GM23338 (cell line): ENCODE measurements at places on chromosomes 4 and X. TPM values are rescaled to one million over a fixed set of nuclear protein-coding genes. Genes with fewer than 3 reads are reported as not detected.

GRCh38 chr4:14234307-14234706 is 606.8 kb upstream of the BOD1L1 start:
- DNase-seq = no peak

GRCh38 chr4:123204737-123205136 is 191.9 kb upstream of the SPRY1 start:
- DNase-seq = no peak

GRCh38 chrX:37646254-37646653 is 39.3 kb upstream of the XK start:
- DNase-seq = no peak

GRCh38 chr4:896216-896615 is 35.9 kb downstream of the GAK start:
- peak; percentile 56 for DNase-seq

The KLF8 gene
- 8.7 and 11.5 TPM in 2 replicates for total RNA-seq

- DNase-seq = no peak
These were observed 236.5 kb downstream of the GLUD2 start for GRCh38 chrX:121283921-121284320.

GRCh38 chrX:150753357-150753756 is 60.2 kb downstream of the MTMR1 start:
- no peak for DNase-seq

The FOXP3 gene
- 0.28 TPM in 1 of 2 replicates, not detected in the other for total RNA-seq

DNA sequence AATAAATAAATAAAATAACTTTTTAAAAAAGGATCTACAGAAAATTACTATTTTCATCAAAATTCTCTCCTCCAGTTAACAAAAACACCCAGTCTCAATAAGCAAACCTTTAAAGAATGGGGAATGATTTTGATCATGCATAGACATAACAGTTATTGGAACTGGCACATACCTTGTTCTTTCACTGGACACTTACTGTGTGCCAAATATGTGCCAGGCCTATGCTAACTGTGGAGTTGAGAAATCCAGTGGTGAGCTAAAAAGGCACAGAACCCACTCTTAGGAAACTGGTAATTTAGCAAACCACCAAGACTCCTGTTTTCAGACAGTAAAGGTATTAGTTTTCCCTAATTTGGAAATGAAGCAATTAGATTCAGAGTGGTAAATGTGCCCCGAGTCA is 39.1 kb downstream of the CLOCK start:
- DNase-seq = no peak

GRCh38 chr4:187172340-187172761 is 448.7 kb upstream of the FAT1 start:
- no peak for DNase-seq

DNA sequence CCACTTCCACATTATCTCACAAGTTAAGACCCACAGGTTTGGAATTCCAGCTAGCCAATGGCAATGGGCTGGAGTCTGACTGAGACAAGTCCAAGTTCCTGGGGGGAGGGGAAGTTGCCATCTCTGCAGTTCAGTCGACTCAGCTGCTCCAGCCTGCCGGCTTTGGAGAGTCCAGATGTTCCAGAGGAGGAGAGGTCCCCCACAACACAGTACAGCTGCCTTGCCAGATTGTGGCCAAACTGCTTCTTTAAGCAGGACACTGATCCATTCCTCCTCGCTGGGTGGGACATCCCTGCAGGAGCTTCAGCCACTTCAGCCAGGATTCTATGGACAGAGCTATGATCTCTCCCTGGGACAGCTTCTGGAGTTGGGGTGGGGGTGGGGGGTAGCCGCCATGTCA is 199.2 kb downstream of the EDA start:
- no peak for DNase-seq

DNA sequence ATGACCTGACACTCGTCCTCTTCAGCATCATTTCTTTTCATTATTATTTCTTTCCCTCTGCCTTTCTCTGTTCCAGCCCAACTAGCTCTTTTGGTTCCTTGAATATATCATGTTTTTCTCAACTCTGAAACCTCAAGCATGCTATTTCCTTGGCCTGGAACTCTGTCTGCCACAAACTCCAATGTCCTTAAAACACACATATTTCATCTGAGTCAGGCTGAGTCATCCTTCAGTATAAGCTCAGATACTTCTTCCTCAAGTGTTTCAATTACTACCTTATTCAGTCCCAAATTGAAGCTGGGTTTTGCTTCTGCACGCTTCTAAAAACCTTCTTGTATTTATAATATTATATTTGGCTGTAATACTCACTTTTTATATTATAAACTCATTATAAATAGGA is 424.2 kb downstream of the PDGFC start:
- no peak for DNase-seq

DNA sequence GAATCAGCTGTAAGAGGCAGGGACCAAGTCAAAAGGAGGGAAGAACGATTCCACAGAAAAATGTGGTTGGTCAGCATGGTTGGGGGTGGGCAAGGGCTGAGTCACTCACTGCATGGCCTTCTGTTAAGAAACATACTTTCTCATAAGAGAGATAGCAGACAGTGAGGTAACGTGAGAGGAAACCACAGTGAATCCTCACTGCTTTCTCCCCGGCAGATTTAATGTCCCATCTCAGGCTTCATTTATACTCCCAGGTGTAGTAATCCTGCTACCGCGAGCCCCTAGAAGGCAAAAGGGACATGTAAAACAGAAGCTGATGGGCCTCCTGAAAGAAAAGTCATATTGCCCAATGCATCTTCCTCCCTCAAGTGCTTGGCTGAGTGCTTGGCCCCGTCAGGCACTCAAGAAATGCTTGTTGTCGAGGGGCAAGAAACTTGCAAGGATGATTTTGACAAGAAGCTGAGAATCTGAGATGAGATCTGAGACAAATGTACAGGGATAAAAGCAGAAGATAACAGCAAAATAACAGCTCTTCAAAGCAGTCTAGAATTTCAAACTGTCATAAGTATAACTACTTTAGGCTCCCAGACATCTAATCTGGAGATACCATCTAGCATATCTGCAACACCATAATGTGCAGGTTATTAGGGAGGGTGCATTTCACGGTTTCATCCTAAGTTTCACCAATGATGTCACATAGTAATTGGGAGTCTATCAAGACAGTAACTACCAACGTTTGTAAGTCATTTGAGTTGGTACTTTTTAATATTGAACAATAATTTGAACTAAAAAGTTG is 40.2 kb downstream of the SH3KBP1 start:
- DNase-seq = peak; percentile 30

The MAGEA4 gene
- total RNA-seq = 1.9 and 2.8 TPM in 2 replicates

DNA sequence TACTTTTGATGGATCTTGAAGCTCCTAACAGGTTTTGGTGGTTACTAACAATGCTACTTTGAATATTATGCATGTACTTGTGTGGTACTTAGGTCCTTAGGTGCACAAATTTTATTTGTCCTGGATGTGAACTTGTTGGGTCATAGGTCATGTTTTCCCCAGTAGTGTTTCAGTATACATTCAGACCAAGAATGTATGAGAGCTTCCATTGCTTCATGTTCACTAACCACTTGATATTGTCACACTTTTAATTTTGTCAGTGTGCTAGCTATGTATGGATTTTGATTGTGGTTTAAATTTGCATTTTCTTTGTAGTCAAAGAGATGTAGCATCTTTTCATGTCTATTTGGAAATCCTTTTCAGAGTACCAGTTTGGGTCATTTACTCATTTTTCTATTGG is 32.2 kb downstream of the CLCN3 start:
- DNase-seq = no peak

GRCh38 chr4:129261584-129261983 is 165.6 kb downstream of the C4orf33 start:
- DNase-seq = no peak

DNA sequence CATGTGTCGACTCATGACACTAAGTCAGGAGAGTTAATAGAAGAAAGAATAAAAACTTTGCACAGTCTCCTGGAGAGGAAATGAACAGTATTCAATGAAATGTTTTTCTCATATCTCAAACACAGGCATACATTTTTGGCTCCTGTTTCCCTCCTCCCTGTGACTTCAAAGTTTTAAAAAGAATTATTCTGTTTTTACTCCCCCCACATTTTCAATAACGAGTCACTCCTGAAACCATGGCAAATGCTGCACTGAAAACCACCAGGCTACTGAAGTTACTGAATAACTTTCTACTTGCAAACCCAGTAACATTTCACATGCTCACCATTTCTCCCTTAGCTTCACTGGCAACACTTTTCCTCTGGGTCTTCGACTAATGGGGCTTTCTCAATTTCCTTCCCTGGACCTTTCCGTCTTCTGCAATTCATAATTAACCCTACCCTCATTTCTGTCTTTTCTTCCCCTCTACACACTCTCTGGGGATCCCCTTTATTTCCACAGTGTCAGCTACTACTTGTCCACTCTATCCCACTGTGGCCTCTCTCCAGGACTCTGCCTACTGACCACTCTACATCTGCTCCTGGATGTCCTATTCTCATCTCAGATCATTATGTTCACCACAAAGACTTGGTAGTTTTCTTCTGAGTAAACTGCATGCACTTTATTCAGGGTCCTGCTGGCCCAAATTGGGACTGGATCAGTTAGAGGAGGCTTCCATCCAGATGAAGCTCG is 225.8 kb upstream of the ETNPPL start:
- DNase-seq = no peak

The SLC38A5 gene
- 47.0 and 47.7 TPM in 2 replicates for total RNA-seq

The HELT gene
- total RNA-seq = not detected in 2 replicates

GRCh38 chr4:186258216-186258811 is 7.7 kb upstream of the F11 start:
- no peak for DNase-seq

The ARR3 gene
- not detected in 2 replicates for total RNA-seq

DNA sequence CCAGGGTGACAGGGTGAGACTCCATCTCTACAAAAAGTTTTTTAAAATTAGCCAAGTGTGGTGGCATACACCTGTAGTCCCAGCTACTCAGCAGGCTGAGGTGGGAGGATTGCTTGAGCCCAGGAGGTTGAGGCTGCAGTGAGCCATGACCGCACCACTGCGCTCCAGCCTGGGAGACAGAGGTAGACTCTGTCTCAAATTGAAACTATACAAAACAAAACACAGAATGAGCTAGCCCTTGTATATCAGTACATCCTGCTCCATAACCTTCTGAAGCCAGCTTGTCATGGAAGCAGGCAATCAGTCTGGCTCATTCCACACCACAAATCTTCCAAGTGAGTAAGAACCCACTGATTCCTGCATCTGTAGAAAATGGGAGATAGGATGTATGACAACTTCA is 49.0 kb downstream of the CD99L2 start:
- no peak for DNase-seq

GRCh38 chr4:105461221-105461620 is 12.6 kb downstream of the PPA2 start:
- DNase-seq = no peak

DNA sequence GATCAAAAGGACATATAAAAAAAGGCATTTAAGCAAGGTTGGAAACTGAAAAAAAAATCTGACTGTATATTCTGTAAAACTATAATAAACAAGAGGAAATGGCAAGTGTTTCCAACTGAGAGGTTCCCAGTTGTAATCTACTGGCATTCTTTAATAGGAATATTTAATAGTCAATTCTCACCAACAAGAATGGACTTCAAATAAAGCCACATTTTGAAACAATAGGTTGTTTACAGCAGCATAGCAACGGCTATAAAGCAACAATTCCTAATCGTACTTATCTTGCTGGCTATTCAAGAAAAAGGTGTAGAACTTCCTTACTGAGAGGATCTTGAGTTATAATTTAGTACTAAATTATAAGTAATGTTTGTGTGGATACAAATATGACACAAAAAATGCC is 75.5 kb downstream of the VEGFC start:
- DNase-seq = no peak

GRCh38 chrX:590693-591404 is 39.7 kb upstream of the SHOX start:
- DNase-seq = no peak

The KLHL5 gene
- 24.5 and 26.9 TPM in 2 replicates for total RNA-seq

The CSAG1 gene
- total RNA-seq = not detected in 2 replicates

The TEX11 gene
- 0.85 and 1.0 TPM in 2 replicates for total RNA-seq

- no peak for DNase-seq
These were observed 15.4 kb upstream of the OCIAD1 start for GRCh38 chr4:48815483-48815882.

The HTRA3 gene
- 1.8 and 3.6 TPM in 2 replicates for total RNA-seq

DNA sequence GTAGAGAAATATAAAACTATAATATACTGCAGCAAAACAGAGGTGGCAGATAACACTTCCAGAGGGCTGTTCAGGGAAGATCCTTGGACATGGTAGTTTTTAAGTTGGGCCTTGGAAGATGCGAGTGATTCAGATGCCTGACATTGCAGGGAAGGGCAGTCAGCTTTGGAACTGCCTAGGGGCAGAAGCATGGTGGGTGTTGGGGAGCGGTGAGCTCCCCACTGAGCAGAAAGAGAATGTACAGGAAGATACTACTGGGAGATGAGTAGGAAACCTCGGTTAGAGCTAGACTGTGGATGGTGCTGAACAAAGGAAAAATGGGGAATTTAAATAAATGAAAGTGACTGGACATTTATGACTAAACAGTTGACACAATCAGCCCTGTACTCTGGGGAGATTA is 24.9 kb upstream of the SEC24B start:
- DNase-seq = no peak

- no peak for DNase-seq
These were observed 24.3 kb upstream of the PCDH10 start for GRCh38 chr4:133124746-133125145.
